NCI-H2081 treated with DMSO at 0.1 percent for 48 hours (cell line): ENCODE measurements at places on chromosomes 5 and 9.
A peak's percentile ranks its signal among the peaks of the same experiment; 100 is the strongest.

- no peak for DNase-seq
These were observed 52.2 kb downstream of the HSD17B3 start for GRCh38 chr9:96249746-96250145.

DNA sequence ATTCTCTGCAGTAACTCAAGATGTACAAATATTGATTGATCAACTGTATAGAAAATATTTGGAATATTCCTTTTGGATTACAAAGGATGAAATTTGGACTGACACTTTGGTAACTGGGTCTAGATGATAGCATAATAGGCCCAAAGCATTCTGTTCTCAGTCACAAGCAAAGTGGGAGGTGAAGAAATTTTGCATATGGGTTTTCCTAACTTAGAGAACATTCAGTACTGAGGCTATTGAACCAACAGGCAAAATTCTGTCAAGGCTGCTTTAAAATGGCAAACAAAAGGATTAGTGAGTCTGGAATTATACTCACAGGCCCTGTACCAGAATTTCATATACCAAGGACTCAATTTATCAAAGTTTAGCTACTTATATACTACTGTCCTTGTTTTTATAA lies 1020.6 kb downstream of the TLE4 start:
- DNase-seq = no peak

DNA sequence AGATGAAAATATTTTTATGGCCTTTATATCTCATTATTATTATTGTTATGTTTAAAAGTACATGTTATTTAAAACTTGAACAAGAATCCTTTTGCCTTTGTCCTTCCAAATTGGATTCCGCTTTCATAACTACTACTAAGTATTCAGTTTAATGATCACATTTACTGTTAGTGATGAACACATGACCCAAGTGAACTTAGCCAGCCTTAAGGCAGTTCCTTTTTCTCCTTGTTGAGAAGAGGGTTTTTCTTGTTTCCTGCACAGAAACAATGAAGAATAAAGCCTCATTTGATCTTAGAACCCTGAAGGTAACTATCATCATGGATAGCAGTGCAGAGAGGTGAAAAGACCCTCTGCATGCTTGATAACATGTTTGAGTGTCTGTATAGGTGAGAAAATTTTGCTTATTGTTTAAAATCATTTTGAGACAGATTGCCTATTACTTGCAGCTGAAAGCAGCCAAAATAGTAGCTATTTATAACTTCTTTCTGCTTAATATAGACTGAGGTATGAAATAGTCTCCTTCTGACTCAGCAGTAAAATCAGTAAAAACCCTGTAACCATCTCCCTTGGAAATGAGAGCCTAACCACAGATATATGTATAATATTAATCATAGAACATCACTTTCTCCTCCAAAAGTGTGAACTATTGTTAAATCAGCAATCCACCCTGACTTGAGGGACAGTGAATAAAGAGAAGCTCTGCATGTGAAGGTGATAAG lies 266.2 kb downstream of the SPATA31D1 start:
- DNase-seq = no peak

DNA sequence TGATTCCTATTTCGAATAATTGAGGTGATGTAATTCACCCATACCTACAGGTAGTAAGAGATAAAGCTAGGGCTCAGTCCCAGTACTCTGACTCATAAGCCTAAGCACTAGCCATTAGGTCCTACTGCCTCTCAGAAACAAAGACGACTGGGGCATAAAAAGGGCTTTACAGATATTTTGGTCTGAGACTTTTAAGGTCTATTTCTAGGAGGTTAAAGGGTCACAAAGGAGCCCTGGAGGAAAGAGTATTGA lies 69.8 kb downstream of the SGCD start:
- no peak for DNase-seq

GRCh38 chr5:32277798-32278197 lies 34.9 kb downstream of the MTMR12 start:
- no peak for DNase-seq

DNA sequence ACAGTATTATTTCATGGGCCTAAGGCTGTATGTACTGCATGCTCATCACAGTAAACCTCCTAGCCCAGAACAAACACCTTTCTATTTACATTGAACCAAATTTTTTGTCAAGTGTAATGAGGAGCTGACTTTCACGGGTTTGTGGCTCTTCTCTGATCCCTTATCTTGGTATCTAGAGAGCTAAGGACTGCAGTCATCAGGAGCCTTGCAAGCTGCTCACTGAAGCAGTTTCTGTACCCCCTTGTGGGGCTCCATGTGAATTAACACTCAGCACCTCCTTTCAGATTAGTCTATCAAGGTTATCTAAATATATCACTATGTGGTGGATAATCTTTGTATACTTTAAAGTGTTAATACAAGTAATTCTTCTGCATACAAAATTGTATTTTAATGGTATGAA lies 108.2 kb downstream of the AUH start:
- DNase-seq = no peak

DNA sequence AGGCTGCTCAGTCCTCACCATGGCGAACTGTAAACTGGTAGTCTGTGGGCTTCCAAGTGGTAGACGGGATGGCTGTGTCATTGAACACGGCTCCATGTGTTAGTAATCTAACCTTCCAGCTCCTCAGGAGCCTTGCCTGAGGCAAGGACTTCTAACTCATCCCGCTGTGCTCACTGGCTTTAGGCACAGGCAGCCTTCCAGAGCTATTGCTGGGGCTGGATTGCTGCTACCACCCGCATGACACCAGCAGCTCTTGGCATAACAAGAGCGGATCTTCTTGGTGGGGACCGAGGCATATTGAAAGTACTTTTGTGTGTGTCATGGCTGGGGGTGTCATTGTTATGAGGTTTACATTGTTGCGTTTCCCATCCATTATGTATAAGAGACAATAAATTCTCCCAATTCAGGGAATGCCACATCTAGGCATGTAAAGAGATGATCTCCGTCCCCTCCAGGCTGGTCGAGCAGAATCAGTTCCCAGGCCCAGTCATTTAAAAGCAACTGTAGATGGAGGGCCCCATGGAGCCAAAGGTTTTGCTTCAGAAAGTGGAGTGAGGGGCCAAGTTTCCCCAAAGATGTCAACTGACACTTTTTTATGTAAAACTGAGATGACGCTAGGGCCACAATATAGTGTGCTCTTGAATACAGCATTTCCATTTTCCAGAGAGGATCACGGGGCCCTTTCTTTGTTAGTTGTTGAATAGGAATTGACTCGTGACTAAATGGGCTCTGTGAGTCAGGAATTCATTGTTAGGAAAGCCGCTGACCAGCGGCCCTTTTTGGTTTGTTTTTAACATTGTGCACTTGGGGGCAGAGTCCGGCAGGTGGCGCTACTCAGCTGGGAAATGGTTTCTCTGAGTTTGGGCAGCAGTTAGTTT lies 759.5 kb downstream of the TAF11L14 start:
- peak; percentile 33 for DNase-seq

DNA sequence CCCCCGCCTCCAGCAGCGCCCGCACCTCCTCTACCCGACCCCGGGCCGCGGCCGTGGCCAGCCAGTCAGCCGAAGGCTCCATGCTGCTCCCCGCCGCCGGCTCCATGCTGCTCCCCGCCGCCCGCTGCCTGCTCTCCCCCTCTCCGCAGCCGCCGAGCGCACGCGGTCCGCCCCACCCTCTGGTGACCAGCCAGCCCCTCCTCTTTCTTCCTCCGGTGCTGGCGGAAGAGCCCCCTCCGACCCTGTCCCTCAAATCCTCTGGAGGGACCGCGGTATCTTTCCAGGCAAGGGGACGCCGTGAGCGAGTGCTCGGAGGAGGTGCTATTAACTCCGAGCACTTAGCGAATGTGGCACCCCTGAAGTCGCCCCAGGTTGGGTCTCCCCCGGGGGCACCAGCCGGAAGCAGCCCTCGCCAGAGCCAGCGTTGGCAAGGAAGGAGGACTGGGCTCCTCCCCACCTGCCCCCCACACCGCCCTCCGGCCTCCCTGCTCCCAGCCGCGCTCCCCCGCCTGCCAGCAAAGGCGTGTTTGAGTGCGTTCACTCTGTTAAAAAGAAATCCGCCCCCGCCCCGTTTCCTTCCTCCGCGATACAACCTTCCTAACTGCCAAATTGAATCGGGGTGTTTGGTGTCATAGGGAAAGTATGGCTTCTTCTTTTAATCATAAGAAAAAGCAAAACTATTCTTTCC lies 19.3 kb downstream of the CDKN2A start:
- DNase-seq = peak; percentile 60

GRCh38 chr9:114718801-114719221 lies 36.8 kb upstream of the TEX48 start:
- no peak for DNase-seq

- DNase-seq = no peak
These were observed 10.1 kb upstream of the UBAC1 start for GRCh38 chr9:135971111-135971766.

DNA sequence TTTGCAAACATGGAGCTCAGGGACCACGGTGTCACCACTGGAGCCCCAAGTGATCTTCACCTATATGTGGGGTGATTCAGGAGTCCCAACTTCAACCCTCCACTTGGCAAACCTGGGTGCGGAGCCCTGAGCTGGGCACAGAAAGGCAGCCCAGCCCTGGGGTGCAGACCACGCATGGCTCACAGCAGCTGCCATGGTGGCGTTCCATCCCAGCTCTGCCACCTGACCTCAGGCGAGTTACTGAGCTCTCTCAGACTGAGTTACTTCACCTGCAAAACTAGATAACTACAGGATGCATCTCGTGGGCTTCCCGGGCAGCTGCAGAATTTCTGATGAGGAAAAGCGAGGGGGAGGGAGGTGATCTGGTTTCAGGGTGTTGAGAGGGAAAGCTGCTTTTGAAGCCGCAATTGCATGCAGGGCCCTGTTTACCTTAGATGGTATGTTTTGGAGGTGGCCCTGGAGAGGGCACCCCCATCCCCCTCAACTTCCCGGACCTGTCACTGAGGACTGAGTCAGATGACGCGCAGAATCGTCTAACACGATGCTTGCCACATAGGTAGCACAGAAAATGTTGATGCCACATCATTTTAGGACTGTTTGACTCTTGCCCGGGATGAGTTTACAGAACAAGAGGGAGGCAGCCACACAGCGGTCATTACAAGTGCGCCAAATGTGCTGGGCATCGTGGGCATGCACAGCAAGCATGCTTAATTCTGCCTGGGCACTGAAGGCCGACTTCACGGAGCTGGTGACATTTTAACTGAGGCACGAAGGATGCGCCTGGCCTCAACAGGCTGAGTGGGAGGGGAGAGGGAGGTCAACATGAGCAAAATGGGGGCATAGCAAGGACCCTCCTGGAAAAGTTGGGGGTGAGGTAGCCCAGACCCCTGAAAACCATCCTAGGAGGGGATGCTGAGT lies 154.6 kb downstream of the COL23A1 start:
- no peak for DNase-seq

- DNase-seq = no peak
These were observed 603.0 kb downstream of the RAB3C start for GRCh38 chr5:59185757-59186385.

DNA sequence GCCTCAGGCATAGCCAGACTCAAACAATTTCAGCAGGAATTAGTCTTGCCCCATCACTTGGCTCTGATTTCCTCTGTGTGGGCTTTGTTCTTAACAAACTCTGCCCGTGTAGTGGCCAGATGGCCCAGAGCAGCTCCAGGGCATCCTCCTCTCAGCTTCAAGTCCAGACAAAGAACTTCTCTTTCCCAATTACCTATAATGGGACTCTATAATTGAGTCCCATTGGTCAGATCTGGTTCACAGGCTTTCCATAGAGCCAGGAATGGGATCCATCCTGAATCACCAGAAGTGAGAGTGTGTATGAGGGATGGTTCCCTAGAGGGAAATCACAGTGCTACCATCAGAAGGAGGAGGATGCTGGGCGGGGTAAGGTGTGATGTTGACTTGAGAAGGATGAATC lies 515.8 kb downstream of the KIF4B start:
- DNase-seq = no peak

DNA sequence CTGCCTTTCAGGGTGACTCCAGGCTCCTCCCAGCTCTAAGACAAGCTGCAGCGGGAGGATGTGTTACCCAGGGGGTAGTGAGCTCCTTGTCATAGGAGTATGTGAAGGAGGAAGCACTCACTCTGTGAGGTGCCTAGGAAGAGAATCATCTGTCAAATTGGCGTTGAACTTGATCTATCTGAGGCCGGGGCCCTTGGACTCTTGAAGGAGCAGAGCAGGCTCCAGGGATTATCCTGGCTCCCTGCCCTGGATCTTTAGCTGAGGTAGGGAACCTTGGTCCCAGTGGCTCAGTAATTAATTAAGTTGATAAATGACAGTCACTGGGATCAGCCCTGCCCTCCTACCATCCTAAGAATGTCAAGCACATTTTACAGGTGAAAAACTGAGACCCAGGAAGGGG lies 15.5 kb downstream of the ADGRD2 start:
- DNase-seq = no peak

DNA sequence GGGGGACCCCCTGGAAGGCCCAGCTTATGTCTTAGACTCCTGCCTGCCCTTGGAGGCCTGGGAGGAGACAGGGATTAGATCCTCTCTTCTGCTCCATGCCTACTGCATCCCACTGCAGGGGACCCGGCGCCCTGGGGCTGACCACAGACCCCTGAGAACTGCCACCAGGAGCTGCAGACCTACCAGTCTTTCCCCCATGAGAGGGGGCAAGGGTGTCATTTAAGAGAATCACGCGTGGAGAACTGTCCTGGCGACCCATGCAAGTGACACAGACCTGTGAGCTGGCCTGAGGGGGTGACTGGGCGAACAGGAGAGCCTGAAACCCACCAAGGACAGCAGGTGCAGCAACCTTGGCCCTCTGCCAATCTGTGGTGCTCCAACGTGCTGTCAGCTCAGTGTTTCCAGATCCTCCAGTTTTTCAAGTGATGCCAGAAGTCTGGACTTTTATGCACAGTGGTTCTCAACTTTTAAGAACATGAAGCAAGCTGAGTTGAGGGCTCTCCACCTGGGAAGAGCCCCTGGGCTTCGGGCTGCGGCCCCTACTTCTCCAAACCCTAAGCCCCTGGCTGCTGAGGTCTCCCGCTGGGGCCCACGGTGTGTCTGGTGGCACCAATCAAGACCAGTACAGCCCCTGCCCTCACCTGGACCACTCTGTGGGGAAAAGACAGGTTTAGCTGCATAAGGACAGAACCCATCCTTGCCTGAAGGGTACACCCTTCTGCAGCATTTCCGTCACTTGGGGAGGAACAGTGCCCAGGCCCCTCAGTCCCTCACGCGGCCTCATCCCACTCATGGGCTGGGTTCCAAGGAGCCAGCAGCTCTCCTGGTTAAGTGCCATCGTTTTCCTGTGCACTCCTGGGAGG lies 18.2 kb downstream of the GFPT2 start:
- no peak for DNase-seq

DNA sequence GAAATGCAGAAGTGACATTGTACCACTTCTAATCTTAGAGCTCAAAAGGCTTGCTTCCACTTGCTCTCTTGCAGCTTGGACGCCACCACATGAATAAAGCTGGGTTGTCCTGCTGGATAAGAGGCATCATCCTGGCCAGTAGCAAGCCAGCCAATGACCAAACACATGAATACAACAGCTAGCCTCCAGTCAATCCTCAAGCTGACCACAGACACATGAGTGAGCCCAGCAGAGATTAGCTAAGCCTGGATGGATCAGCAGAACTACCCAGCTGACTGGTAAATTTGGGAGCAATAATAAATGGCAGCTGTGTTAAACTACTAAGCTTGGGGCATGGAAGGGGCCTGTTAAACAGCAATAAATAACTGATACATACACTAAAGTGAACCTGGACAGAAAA lies 121.1 kb upstream of the SLC12A2 start:
- no peak for DNase-seq

GRCh38 chr5:89901346-89901745 lies 508.2 kb downstream of the CETN3 start:
- no peak for DNase-seq
